Mesenteric fat pad (tissue), 1 donor: ENCODE measurements at places on chromosomes 6 and 20. TPM values are rescaled to one million over a fixed set of nuclear protein-coding genes. Genes with fewer than 3 reads are reported as not detected.

Gene DIDO1
- total RNA-seq: 39.0 TPM

Gene CTCFL
- 0.16 TPM for total RNA-seq

Gene GRIK2
- not detected for total RNA-seq

Gene MYLK4
- total RNA-seq: 0.61 TPM

Gene TNXB
- 187 TPM for total RNA-seq

Gene GTF3C6
- total RNA-seq: 69.0 TPM

Gene PHACTR3
- total RNA-seq: 1.8 TPM

Gene BTBD9
- 15.6 TPM for total RNA-seq

Gene CLIC5
- 8.2 TPM for total RNA-seq

Gene MAS1
- total RNA-seq: not detected

Gene CALHM6
- 0.77 TPM for total RNA-seq

Gene TRERF1
- total RNA-seq: 3.3 TPM

Gene CDK19
- total RNA-seq: 11.9 TPM

Gene PKHD1
- not detected for total RNA-seq

Gene OSTM1
- 106 TPM for total RNA-seq

Gene SIRPB1
- 7.6 TPM for total RNA-seq

Gene HLA-DRB5
- total RNA-seq: 118 TPM

Gene DOK5
- total RNA-seq: 4.6 TPM

Gene PPP1R3G
- 1.3 TPM for total RNA-seq

Gene MDC1
- total RNA-seq: 19.8 TPM

Gene KAT14
- total RNA-seq: 9.4 TPM

Gene PAX1
- total RNA-seq: not detected

Gene CD40
- total RNA-seq: 17.3 TPM

Gene TINAG
- total RNA-seq: not detected

Gene LIN28B
- total RNA-seq: not detected

Gene FLRT3
- 0.06 TPM for total RNA-seq

Gene TREML1
- 0.55 TPM for total RNA-seq

Gene MCM8
- total RNA-seq: 4.3 TPM

Gene ZBTB24
- total RNA-seq: 6.3 TPM

Gene DEFB128
- not detected for total RNA-seq

Gene ZBTB12
- 2.9 TPM for total RNA-seq
